ENCODE measurements at places on chromosomes 6 and 20.

- no peak for DNase-seq
These were observed 263.9 kb upstream of the PRND start for GRCh38 chr20:4457566-4458543.

DNA sequence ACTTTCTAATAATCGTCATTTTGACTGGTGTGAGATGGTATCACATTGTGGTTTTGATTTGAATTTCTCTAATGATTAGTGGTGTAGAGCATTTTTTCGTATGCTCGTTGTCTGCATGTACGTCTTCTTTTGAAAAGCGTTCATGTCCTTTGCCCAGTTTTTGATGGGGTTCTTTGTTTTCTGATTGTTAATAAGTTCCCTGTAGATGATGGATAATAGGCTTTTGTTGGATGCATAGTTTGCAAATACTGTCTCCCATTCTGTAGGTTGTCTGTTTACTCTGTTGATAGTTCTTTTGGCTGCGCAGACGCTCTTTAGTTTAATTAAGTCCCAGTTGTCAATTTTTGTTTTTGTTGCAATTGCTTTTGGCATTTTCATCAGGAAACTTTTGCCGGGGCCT is 32.3 kb upstream of the XRN2 start:
- no peak for DNase-seq

DNA sequence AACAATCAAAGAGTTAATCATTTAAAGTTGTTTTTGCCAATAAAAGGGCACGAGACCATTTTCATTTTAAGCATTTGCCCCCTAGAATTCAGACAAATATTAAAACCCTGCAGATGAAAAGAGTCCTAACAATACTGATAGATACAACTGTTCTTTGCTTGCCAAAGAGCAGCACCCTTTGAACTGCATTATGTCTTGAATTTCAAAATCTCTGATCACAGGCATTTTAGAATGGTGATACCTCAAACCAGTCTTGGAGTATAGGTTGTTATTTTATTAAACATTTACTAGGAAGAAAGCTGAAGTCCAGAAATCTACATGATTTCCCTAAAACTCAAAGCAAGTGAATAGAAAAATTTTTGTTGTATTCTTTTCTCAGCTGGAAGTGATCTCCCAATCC is 108.7 kb downstream of the KIF13A start:
- DNase-seq, result no peak

DNA sequence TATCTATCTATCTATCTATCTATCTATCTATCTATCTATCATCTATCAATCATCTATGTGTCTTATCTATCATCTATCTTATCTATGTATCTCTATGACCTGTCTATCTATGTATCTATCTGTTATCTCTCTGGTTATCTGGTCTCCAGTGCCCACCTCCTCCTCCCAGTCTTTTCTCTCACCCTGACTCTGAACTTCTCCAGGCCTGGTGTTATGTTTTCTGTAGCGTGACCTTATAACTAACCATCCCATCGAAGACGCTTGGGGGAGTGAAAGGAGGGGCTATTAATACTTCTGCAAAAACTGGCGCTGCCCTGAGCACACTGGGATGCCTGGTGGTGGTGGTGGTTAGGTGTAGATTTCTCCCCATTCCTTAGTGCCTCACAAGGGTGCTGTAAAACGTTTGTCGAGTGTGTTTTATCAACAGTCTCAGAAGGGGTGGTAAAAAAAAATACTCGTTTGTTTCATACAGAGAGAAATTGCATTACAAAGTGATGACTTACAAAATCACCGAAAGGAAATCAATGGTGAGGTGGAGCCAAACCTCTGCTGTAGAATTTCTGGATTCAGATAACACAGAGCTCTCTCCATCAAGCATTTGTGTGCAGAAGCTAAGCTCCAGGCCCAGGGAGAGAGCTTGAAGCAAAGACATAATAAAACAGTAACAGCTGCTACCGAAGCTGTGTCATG is 156.2 kb downstream of the BCAS1 start:
- DNase-seq, result no peak

- no peak for DNase-seq
These were observed 31.6 kb upstream of the GJA10 start for GRCh38 chr6:89862698-89863097.

GRCh38 chr20:46621492-46621891 is 29.8 kb downstream of the SLC13A3 start:
- DNase-seq, result no peak

DNA sequence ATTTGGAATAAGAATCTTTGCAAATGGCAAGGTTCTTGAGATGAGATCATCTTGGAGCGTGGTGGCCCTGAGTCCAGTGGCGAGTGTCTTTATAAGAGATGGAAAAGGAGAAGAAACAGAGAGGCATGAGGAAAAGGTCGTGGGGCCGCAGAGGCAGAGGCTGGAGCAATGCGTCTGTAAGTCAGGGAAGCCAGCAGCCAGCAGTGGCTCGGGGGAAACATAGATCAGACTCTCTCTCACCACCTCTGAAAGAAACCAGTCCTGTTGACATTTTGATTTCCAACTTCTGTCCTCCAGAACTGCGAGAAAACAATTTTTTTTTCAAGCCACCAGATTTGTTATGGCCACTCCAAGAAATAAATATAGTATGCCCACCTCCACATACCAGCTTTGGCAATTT is 226.6 kb downstream of the TFAP2C start:
- DNase-seq, result no peak

DNA sequence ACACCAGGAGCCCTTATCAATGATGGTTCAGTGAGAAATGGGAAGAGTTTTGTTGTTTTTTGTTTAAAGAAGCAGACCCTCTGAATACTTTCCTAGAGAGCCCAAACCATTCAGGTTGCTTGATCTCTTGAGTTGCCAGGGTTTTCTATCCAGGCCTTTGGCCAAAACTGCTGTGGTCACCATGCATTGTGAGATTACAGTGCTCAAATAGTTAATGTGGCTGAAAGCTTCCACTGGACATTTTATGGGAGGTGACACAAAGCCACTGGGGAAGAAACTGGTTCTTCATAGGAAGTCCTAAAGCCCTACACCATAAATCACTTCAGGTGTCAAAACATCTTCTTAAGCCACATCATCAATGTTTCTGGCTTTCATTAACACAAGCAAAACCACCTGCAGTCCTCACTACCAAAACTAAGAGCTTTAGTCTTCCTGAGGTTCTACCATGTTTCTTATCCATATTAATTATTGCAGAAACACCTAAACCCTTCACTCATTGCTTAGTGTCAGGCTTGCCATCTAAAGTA is 101.6 kb downstream of the IBTK start:
- DNase-seq, result no peak

GRCh38 chr20:48578397-48579098 is 249.3 kb downstream of the PREX1 start:
- DNase-seq, result no peak

GRCh38 chr6:158043008-158043407 is 61.3 kb downstream of the SYNJ2 start:
- no peak for DNase-seq

DNA sequence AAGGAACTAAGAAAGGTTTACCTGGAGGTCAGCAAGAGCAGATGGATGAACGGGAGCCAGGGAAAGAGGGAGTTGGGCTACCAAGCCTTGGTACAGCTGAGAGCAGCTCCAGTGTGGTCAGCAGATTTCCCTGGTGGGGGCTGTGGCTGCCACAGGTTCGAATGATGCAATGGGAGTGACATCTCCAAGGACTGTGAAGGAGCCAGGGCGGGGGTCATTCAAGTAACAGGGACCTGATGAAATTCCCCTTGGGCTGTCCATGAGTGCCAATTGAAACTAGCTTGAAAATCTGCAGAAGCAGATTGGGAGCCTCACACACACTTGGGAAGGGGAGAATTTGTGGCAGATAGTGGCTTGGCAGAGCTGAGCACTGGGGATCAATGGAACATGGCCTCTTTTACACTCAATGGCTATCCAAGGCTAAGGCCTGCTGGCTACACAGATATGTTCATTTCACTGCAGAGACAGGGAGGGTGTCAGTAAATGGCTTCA is 247.0 kb upstream of the ECI2 start:
- DNase-seq, result no peak

GRCh38 chr6:15526212-15526701 is 136.6 kb downstream of the DTNBP1 start:
- DNase-seq, result no peak

DNA sequence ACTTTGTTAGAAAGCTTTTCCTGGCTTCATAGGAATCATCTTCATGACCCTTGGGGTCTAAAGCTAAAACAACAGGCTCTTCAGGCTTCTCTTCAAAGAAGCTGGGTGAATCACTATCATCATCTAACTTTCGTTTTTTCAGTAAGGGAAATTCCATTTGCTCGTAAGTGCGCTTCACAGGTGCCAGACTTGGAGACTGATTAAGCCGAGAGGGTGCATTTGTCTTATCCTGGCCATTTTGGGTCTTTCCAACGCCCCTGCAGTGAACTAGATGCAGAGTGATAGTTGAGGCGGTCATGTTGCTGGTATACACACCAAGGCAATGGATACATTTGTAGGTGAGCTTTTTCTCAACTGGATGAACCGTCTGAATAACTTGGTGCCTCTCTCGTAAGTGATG is 38.8 kb downstream of the ADNP start:
- DNase-seq, result no peak

GRCh38 chr6:86723729-86724128 is 213.6 kb upstream of the HTR1E start:
- no peak for DNase-seq

DNA sequence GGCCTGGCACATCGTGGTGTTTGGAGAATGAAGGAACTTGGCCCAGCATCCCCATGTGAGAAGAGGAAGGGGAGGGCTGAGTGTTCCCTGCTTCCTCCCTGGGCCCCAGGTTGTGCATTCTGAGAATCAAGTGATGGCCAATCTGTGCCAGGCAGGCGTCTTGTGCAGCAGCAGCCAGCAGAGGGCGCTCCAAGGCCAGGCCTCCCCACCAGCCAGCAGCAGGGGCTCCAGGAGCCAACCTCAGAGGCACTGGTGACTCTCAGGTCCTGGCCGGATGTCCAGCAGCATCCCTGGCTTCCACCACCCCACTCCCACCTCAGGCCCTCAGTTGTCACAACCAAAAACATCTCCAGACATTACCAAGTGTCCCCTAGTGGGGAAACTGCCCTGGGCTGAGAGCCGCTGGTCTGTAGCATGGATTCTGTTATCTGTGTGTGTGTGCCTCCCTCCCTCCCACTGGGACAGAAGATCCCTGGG is 192.0 kb downstream of the PREX1 start:
- DNase-seq, result peak; percentile 68

DNA sequence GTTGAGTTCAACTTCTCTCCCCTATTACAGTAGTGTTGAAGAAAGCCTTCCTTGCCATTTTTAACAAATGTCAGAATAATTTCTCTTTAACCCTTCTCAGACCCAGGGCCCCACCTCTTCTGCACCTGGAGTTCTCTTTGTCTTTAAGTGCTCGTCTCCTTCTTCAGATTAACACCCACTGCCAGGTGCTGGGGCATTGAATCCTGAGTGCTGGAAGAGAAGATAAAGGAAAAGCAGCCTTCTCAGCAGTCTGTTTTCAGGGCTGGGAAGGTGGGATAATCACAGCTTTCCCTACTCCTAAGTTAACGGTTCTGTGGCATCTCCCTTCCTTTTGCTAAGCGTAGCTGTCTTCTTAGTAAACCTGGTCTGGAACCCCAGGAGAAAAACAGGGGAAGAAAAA is 114.6 kb upstream of the TAB2 start:
- DNase-seq, result no peak
